ENCODE measurements at places on chromosomes 3 and 15.
A peak's percentile ranks its signal among the peaks of the same experiment; 100 is the strongest.

GRCh38 chr15:52236013-52236412, 44.8 kb upstream of the GNB5 start:
- no peak for DNase-seq

DNA sequence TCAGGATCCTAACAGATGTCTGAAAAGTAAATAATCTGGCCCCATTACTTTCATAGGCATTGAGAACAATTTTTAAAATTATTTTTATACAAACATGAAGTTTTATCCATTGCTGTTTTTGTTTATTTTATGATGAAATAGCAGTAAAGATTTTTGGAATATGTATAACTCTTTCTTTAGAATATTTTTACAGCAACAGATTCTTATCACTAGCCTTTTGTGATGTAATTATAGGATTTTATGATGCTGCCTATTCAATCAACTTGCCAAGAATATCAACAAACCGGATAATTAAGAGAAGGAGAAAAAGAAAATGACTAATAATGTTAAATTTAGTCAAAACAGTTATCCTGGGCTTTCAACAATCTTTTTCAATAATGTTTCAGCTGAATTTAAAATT, 386.3 kb downstream of the ZIC1 start:
- DNase-seq, result no peak

- DNase-seq, result no peak
Observed at GRCh38 chr15:92527197-92527596, 128.4 kb downstream of the FAM174B start.

DNA sequence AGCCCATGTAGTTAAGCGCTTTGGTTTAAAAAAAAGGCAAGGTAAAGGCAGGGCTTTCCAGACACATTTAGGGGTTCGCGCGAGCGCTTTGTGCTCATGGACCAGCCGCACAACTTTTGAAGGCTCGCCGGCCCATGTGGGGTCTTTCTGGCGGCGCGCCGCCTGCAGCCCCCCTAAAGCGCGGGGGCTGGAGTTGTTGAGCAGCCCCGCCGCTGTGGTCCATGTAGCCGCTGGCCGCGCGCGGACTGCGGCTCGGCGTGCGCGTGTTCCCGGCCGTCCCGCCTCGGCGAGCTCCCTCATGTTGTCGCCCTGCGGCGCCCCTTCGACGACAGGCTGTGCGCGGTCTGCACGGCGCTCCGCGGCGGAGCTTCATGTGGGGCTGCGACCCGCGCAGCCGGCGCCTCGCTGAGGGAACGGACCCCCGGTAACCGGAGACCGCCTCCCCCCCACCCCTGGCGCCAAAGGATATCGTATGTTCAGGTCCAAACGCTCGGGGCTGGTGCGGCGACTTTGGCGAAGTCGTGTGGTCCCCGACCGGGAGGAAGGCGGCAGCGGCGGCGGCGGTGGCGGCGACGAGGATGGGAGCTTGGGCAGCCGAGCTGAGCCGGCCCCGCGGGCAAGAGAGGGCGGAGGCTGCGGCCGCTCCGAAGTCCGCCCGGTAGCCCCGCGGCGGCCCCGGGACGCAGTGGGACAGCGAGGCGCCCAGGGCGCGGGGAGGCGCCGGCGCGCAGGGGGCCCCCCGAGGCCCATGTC, 927 bp downstream of the SMAD6 start:
- no peak for DNase-seq

DNA sequence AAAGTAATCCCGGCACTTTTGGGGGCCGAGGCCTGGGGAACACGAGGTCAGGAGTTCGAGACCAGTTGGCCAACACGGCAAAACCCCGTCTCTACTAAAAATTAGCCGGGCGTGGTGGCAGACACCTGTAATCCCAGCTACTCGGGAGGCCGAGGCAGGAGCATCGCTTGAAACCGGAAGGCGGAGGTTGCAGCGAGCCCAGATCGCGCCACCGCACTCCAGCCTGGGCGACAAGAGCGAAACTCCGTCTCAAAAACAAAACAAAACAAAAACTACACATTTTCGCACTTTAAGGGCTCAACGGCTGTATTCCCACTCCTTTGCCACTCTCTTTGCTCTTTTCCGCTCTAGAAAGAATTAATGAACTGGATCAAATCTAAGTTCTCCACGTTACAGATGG, 763 bp upstream of the TRNT1 start:
- no peak for DNase-seq

GRCh38 chr15:40506964-40507571, 36.3 kb downstream of the CHST14 start:
- DNase-seq, result peak; percentile 70

All from globus pallidus (tissue), 1 donor.